NCI-H524 treated with DMSO at 0.1 percent for 48 hours (cell line): ENCODE measurements at places on chromosomes 12 and 14.

- DNase-seq, result no peak
These were observed 16.1 kb downstream of the PPM1A start for GRCh38 chr14:60265163-60265562.

DNA sequence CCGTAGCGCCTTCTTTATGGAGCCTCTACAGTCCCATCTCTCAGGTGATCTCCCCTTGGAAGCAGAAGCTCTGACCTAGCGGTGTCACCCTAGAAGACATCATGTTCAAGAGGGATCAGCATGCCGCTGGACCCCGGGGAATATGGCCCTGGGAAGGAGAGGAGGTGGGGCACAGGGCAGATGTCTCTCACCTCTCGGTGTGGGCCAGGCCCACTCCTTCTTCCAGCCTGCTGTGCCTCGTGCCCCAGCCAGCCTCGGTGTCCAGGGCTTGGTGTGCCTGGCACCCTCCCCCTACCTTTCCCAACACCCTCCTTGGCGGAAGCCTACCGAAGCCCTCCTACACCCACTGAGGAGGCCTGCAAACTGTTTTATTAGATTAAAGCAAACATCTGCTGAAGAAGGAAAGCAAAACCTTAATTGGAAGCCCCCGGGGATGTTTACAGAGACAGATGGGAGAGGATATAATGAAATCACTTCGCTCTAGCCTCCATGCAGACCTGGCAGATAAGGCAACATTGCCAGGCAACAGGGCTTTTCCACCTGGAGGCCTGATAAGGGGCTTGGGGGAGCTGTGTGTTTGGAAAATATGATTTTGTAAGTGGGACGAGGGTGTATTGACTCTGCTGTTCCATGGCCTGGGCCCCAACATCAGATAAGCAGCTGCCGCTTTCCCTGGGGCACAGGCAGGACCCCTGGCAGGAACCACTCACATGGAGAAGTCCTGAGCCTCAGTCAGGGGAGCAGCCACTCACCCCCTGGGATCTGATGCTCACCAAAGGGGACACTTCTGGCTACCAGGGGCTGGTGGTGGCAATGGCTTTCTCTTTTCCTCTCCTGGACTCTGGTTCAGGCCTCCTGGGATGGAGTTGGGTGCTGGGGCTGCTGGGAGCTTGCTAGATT, 5.7 kb upstream of the CHGA start:
- peak; percentile 96 for DNase-seq

DNA sequence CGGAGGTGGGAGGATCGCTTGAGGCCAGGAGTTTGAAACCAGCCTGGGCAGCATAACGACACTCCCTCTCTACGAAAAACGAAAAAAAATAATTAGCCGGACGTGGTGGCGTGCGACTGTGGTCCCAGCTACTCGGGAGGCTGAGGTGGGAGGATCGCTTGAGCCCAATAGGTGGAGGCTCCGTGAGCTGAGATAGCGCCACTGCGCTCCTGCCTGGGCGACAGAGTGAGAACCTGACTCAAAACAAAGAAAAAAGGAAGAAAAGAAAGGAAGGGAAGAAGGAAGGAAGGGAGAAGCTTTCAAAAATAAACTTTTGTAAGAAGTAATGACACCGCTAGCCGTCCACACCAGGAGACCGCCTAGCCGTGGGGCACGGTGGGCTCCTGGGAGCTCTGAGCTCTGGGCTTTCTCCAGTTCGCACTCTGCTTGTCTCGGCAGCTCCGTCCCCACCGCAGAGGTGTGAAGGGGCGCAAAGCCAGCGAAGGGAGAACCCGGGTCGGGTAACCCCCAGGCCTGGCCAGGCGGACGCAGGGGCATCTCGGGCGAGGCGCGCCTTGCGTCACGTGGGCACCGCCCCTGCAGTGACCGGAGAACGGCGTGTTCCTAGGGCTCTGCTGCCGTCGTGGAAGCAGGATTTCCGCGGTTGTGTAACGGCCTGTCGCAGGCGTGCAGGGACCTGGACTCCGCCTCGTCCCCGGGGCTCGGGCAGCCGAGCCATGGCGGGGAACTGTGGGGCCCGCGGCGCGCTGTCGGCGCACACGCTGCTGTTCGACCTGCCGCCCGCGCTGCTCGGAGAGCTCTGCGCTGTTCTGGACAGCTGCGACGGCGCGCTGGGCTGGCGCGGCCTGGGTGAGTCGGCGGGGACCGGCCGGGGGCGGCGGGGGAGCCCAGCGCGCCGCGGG, at the start of gene IRAK3:
Gene IRAK3, plus strand, starts transcription at position 631 of the 902 bp plus-strand sequence. Its CDS starts 86 bp downstream, at position 717.
- no peak for DNase-seq

- DNase-seq, result peak; percentile 74
These were observed 92.7 kb downstream of the ITPK1 start for GRCh38 chr14:93023039-93023438.

DNA sequence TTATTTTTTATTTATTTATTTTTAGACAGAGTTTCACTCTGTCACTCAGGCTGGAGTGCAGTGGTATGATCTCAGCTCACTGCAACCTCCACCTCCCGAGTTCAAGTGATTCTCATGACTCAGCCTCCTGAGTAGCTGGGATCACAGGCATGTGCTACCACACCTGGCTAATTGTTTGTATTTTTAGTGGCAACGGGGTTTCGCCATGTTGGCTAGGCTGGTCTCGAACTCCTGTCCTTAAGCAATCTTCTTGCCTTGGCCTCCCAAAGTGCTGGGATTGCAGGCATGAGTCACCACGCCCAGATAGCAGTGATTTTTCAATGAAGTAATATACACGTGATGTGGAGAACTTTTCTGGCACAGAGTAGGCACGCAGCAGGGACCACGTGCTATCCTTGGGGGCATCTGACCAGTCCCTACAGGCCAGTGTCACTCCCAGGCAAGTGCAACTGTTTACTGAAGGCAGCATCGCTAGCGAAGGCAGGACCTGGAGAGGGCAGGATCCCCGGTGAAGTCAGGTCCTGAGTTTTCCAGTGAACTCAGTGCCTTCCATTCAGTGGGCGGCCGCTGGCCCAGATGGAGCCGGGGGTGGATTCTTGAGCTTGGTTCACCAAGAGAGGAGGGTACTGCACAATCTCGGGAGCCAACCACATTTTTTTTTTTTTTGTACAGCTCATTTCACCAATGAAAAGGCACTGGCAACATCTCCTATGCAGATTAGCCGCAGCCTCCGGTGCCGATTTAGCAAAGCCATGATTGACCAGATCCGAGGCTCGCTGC, 11.1 kb upstream of the CLMN start:
- DNase-seq, result no peak

DNA sequence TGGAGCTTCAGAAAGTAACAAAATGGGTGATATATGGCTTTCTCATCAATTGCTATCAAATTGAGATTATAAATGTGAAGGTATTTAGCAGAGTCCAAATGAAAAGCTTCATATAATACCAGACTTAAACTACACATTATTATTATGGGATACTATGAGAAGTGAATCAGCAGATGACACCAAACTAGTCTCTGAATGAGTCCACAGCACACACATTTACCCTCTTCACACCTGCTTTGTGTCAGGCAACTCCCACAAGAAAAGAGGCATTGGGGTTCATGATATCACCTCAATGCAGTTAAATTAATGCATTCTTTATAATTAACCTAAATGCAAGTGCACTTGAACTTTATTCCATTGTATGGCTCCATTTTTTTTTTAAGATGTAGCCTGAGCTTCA, 330.5 kb downstream of the BCL11B start:
- DNase-seq, result no peak

- no peak for DNase-seq
These were observed 26.3 kb downstream of the KRT18 start for GRCh38 chr12:52975204-52975603.

DNA sequence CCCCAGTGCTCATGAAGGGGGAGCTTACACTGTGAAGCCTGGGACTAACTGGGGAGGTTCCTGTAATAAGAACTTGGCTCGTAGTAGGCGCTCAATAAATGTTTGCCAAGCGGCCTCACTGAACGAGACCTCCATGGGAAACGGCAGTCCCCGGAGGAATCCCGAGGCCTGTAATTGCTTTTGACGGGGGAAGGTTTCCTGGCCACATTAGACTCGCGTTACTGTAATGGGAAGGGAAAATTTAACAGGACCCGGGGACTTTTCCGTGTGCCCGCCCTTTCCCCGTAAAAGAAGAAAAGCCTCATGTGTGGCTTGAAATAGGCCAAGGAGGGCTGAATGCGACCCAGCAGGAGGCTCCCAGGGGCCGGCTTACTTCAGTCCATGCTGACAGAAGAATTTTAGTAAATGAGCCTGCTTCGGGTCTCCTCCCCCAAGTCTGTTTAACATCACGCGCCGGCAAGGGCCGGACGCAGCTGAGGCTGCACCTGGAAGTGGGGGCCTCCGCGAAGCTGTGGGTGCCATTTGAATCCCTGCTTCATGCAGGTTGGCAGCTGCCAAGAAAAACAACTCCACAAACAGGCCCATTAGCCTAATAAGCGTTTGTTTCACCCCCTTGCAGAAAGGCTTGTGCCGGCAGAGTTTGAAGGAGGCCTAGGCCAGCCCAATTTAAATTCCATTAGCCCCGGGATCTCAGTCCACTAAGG, 39.8 kb upstream of the PWP1 start:
- DNase-seq, result no peak

GRCh38 chr12:119457271-119457670, 122.7 kb downstream of the CCDC60 start:
- DNase-seq, result no peak

DNA sequence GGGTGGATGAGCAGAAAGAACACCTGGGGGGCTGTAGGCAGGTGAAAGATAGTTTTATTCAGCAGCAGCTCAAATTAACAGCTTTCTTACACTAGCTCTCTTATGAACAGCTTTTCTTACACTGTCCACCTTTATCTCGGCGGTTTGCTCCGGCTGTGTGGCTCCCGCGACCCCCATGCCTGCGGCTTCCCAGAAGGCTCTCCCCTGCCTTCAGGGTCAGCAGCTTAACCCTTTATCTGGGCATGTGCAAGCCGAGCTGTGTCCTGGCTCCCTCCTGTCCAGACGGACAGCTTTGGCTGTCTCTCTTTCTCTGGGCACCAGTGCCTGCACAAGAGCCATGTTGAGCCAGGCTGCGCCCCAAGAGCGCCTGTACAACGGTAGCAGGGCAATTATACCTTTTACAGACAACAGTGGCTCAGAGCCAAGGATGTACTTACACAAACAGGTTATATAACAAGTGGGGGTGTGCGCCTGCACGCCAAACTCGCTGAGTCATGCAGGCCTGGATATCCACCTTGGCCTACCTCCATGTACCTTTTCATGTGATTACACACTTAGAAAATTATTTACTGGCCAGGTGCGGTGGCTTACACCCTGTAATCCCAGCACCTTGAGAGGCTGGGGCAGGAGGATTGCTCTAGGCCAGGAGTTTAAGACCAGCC, 28.5 kb upstream of the KLHL42 start:
- DNase-seq, result no peak

DNA sequence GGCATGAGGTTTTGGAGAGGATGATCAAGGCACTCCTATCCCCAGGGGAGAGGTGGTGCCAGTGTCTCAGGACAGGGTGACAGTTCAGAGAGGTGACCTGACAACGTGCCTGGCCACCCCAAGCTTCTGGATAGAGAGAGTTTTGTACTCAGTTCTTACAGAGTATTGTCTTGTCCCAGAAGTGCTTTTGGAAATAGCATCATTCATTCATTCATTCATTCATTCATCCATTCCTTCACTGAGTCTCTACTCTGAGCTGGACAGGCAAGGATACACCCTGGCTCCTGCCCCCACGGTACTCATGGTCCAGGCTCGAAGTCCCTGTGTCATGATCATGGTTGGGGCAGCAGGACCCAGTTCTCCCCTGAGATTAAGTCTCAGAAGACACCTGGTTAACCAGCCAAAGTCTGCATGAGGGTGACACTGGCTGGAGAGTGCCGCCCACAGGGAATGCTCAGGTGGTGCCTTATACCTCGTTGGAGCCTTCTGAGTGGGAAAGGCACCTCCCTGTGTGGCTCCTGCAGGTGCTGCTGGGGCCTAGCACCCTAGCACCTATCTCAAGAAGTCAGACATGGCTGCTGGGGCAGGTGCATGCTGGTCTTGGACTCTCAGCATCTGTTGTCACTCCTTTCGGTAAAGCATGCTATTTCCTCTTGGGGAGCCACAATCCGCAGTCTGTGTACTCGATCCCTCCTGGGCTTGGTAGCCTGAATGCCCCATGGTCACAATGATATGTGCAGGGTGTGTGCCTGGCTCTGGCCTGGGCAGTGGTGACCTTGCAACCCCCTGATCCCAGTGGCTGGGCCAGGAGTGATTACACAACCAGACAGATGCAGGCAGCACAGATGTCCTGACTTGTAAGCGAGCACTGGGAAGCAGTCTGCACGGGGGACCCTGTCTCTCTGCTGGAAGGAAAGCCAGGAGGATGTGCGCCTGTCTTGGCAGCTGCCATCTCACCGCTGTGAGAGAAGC, 57.8 kb downstream of the C14orf132 start:
- DNase-seq, result no peak

DNA sequence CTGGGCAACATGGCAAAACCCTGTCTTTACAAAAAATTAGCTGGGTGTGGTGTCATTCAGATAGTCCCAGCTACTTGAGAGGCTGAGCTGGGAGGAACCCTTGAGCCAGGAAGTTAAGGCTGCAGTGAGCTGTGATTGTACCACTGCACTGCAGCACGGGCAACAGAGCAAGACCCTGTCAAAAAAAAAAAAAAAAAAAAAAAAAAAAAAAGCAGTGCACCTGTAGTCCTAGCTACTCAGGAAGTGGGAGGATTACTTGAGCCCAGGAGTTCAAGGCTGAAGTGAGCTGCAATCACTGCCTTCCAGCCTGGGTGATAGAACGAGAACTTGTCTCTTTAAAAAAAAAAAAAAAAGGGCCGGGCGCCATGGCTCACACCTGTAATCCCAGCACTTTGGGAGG, 5.6 kb downstream of the REM2 start:
- DNase-seq, result no peak

DNA sequence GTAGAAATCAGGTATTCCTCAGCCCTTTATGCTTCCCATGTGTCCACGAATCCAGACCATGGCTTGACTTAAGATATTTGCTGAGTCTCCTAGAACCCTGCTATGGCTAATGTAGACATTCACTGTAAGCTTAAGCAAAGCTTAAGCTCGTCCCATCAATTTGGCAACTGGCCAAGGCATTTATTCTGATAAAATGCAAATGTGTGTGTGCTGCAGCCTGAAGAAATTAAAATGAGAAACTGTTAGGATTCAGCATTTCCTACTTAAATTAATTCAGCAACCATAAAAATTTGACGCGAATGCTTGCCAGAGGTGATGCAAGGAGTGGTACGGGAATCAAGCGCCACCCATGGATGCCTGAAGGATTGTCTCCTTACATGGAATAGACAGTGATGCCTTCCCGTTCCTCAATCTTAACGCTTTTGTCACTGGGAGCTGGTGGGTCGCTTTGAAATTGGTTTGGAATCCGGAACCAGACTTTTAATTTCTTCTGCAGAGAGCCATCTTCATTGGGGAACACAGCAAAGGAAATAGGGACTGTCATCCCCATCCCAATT, 13.2 kb downstream of the HEBP1 start:
- no peak for DNase-seq

DNA sequence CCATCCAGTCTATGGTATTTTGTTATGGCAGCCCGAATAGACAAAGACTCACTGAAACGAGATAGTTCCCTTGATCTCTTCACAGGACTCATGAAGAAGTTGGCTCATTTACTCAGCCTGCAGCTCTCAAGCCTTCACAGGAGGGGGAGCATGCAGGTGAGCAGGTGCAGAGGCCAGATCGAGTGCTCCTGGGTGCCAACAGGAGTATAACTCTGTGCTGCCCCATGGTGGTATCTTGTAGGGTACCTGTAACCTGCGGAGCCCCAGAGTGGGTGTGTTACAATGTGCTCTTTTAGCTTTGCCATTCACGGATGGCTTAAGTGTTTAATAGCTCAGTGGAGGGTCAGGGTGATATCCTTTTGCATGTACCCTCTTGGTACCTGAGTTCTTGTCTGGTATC, 159.5 kb downstream of the METTL25 start:
- no peak for DNase-seq

- no peak for DNase-seq
These were observed 121.0 kb upstream of the GARIN2 start for GRCh38 chr14:67068251-67068650.
